ENCODE measurements at places on chromosomes 4 and X. TPM values are rescaled to one million over a fixed set of nuclear protein-coding genes. Genes with fewer than 3 reads are reported as not detected.
A peak's percentile ranks its signal among the peaks of the same experiment; 100 is the strongest.

DNA sequence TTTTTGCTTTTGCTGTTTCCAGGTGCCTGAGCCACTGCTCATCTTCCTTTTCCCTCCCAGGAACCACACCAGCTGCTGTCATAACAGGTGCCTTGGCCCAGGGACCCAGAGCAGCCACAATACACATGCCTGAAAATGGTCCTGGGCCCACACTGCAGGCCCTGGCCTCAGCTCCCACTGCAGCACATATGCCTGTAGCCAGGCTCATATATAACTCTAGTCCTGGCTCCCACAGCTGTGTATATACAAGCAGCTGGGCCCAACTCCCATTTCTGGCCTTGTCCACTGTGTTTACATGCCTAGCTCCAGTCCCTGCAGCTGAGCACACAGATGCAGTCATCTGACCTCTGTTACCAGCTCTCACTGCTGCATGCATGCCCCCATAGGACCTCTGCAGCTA, 930.5 kb downstream of the ADGRL3 start:
- DNase-seq = no peak

DNA sequence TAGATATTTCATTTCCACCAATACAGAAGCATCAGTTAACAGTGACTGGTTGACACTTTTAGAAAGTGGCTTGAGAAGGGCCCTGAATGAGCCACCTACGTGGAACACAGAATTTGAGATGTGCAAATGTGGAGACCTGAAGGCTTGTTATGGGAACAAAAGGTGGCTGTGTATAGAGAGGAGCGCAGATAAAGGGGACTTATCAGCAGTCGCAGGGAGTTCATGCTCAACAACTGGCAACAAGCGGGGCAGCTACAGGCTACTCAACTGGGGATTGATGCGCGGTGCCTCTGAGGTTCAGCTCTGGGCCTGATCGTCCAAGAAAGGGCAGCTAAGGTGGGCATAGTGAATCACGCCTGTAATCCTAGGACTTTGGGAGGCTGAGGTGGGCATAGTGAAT, 3.4 kb upstream of the FAM3A start:
- no peak for DNase-seq

GRCh38 chr4:101175896-101176676, 171.2 kb downstream of the PPP3CA start:
- DNase-seq = peak; percentile 12

DNA sequence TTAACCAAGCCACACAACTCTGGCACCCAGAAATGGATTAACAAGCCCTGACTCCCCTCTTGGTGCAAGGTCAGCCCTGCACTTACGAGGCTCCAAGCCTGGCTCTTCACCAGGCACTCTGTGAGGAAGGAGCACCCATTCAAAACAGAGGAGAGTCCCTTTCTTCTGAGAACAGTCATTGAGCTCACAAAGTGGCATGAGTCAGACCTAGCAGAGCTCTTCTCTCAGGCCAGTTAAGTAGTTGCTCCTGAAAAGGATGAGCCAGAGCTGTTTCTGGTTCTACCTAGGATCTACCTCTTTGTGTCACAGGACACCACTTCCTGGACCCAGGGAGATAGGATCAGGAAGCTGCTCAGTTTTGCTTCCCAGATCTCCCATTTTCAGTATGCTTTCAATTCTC, 48.2 kb downstream of the EVC2 start:
- DNase-seq = no peak

- no peak for DNase-seq
Observed at GRCh38 chr4:172202480-172203076, 389.4 kb downstream of the GALNTL6 start.

GRCh38 chr4:184409911-184410692, 64.2 kb downstream of the IRF2 start:
- DNase-seq = no peak

GRCh38 chrX:17336377-17336776, 38.6 kb upstream of the NHS start:
- no peak for DNase-seq

- DNase-seq = no peak
Observed at GRCh38 chr4:177177541-177178081, 132.1 kb upstream of the NEIL3 start.

GRCh38 chr4:33512397-33512796, 2731.9 kb downstream of the ARAP2 start:
- no peak for DNase-seq

GRCh38 chr4:188976644-188977115, 837.4 kb downstream of the TRIML1 start:
- peak; percentile 32 for DNase-seq

DNA sequence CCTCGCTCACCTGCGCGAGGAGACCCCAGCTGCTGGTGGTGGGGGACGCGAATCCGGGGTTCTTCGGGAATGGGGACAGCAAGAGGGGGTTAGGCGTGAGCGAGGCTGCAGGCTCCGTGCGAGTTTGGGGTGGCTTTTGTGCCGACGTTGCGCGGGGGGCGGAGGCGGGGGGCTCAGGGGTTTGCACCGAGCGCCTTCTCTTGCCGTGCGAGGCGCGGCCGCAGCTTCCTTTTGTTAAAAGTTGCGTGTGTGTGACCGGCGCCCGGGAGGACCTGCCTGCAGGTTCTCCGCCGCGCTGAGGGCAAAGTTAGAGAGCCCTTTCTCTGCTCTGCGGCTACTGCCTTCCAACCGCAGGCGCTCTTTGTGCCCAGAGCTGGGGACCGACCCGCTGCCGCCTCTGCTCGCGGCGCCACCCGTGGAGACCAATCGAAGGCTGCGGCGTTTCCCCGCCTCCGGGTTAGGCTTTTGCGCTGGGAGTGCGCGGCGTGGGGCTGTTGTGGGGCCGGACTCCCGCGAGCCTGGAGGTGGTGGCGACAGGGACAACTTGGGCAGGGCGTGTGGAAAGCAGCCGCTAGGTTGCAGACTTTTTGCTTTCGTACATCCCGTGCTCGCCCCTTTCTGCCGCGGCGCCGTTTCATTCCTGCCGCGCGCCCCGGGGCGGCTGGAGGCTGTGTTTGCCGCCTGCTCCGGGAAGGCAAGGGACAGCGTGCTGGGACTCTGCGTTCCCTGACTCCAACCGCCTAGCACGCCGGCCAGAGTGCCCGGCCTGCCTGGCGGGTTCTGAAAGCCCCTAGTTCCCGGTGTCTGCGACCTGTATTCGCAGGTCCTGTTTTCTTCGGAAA, 716 bp downstream of the KIT start:
- DNase-seq = peak; percentile 60

The RHOXF2 gene
- 0.07 TPM for total RNA-seq

The KCNE5 gene
- 2.7 TPM for total RNA-seq

The SSX4 gene
- total RNA-seq = 0.17 TPM

The PPARGC1A gene
- total RNA-seq = 1.9 TPM

The LRCH2 gene
- total RNA-seq = 3.8 TPM

The GRPEL1 gene
- 45.9 TPM for total RNA-seq

The HTR2C gene
- 2.3 TPM for total RNA-seq

The ZCCHC18 gene
- total RNA-seq = 2.6 TPM

The SMIM10L2A gene
- total RNA-seq = 4.7 TPM
